ENCODE measurements at places on chromosomes 5 and 9. TPM values are rescaled to one million over a fixed set of nuclear protein-coding genes. Genes with fewer than 3 reads are reported as not detected.

GRCh38 chr5:96093890-96094381, 132.3 kb upstream of the ELL2 start:
- no peak for DNase-seq

DNA sequence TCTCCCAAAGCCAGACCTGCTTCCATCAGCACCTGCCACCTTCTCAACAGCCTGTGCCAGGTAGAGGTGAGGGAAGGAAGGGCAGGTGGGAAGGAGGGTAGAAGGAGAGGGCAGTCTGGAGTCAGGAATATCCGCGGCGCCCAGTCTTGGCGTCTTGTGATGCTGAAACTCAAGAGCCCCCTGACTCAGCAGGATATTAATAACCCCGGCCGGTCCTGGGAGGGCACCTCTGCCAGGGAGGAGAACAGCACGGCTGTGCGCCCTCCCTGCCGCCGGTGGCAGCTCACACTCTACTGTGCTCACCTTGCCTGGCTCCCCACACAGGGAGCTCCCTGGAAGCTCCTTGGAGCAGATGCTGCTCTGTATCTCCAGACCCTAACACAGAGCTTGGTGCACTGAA, 11.6 kb upstream of the NTNG2 start:
- no peak for DNase-seq

KIF20A gene
- 59.1 TPM for total RNA-seq

DNA sequence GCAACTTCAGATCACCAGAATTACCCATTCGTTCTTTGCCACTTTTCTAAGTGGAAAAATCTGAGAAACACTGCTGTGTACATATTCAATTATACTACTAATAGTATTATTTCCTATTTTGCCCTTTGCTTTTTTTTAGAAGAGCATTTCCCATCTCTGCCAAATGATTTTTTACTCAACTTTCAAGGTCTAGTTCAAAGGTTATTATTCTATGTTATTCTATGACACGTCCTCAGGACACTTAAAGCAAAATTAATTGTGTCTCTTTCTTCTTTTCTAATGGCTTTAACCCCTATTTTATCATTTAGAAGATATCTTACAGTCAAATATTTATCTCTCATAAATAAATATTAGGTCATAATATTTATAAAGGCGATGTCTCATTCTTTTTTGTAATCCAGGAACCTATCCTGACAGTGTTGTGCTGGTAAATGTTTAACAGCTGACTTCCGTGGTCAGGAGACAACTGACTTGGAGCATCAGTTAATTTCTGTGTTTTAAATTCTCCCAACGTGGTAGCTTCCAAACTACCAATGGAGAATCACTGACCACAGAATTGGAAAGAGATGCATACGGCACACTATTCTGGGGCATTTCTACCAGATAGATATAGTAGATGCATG, 375.2 kb downstream of the ARRDC3 start:
- DNase-seq, result no peak

TERT gene
- total RNA-seq, result 6.0 TPM

SMIM32 gene
- not detected for total RNA-seq

GRCh38 chr9:12056874-12057273, 636.3 kb upstream of the TYRP1 start:
- DNase-seq, result no peak

DEPDC1B gene
- total RNA-seq, result 23.6 TPM

- no peak for DNase-seq
Measured at GRCh38 chr5:98568336-98568735, 205.1 kb upstream of the RGMB start.

PRDM9 gene
- not detected for total RNA-seq

HMCN2 gene
- total RNA-seq, result not detected

DMRT2 gene
- not detected for total RNA-seq

DNA sequence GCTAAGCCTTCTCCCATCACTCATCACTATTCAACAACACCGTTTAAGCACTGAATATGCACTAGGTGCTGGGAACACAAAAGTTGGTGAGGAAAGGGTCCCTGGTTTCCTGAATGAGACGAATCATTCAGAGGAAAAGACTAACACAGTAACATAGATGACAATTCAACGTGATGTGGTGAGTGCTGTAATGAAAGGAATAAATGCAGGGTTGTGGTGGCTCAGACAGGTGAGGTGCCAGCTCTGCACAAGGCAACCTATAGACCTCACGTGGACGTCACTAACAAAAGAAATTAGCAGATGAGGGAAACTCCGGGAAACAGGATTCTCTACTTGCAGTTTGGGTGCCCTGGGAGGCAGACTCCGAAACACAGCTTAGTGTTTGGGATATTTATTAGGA, 40.0 kb upstream of the ERBIN start:
- no peak for DNase-seq

- no peak for DNase-seq
Measured at GRCh38 chr9:118568704-118569103, 800.5 kb downstream of the BRINP1 start.

- DNase-seq, result no peak
Measured at GRCh38 chr5:157481265-157481664, 21.3 kb downstream of the NIPAL4 start.

- DNase-seq, result no peak
Measured at GRCh38 chr5:149728303-149728702, 1.8 kb upstream of the PPARGC1B start.

MARCOL gene
- total RNA-seq, result not detected

PPIC gene
- total RNA-seq, result not detected

DNA sequence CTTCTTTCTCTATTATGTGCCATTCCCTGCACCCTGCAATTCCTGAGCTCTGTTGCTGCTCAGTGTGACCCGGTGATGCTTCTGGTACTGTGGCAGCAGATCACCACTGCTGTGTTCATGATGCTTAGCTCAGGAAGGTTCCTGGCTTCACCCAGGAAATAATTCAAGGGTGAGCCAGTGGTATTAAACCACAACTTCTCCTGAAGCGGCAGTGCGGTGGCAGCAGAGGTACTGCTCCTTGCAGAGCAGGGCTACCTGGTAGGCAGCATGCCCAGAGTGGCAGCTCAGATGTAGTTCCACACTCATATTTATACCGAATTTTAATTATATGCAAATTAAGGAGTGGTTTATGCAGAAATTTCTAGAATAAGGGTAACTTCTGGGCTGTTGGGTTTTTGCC, 213.8 kb upstream of the ZNF608 start:
- no peak for DNase-seq

DNA sequence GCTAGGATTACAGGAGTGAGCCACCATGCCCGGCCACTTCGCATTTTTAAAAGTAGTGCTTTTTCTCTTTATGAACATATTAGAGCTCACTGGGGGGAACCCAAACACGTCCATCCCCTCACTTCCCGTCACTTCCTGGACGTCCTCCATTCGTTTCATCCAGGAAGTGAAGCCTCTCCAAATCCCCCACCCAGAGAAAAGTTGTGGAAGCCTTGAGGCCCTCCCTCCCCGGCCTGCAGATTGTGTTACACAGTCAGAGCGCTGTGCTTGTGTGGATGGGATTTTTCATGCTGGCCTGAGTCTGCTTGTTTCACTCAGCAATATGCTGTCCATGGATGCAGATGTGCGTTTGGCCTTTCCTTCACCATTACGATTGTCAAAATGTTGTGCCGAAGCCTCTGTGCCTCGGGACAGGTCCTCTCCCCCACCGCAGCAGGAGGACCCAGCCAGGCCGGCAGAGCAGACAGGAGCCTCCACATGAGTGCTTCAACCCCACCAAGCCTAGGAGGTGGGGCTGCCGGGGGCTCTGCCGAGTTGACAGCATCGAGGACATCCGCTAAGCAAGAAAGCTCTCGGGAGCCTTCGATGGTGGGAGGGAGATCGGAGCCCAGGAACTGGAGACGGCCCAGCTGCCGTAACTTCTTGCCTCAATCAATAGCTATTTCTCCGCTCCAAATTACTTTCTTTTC, 121.6 kb upstream of the PPP1R26 start:
- DNase-seq, result no peak

THBS4 gene
- 0.76 TPM for total RNA-seq

- DNase-seq, result no peak
Measured at GRCh38 chr9:35839926-35840325, 10.9 kb downstream of the TMEM8B start.

DNA sequence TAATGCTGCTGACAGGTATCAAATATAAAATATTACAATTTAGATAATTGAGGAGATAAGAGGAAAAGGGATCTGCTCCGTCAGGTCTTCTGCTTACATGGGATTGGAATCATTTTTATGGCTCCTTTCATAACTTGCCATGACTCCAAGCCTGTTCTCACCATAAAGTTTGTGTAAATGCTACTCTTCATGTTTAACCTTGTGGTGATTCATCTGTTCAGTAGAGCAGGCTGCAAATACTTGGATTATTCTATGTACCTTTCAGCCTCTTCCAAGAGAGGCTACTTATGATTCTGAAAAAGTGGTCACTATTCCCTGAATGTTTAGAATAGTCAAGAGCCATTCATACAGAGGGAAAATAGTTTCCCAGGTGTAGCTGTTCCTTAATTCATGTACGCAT, 66.9 kb downstream of the SLC44A1 start:
- no peak for DNase-seq

DNA sequence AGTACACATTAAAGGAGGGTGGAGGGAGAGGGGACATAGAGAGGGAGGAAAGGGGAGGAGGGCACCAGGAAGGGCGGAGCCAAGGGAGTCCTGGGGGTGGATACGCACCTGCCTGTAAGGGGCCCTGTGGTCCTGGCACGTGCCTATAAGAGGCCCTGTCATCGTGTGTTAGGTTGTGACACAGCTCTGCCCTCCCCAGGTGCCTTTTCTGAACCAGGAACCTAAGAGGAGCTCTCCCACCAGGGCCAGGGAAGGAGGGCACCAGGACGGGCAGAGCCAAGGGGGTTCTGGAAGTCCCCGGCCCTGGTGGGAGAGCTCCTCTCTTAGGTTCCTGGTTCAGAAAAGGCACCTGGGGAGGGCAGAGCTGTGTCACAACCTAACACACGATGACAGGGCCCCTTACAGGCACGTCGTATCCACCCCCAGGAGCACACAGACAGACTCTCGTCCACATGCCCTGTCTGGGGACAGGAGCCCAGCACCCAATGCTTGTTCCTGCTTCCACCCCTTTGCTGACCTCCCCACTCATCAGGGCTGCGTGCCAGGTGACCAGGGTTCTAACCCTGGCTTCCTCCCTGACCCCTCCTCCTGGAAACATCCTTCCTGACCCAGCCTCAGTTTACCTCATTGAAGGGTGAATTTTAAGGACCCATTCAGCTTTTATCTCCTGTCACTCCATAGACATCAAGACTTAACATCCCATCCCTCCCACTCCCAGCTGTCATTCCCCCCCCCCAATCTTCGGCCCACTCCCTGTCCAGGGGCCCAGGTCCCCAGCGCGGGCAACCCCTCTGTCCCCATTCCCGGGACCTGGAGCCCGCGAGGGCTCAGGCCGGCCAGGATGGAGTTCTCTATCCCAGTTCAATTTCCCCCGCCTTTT, 12.9 kb upstream of the OLFM1 start:
- no peak for DNase-seq

GRCh38 chr9:6230037-6230780, 14.6 kb downstream of the IL33 start:
- DNase-seq, result no peak

TAL2 gene
- not detected for total RNA-seq

VLDLR gene
- 9.3 TPM for total RNA-seq

CARD9 gene
- 1.8 TPM for total RNA-seq

DNA sequence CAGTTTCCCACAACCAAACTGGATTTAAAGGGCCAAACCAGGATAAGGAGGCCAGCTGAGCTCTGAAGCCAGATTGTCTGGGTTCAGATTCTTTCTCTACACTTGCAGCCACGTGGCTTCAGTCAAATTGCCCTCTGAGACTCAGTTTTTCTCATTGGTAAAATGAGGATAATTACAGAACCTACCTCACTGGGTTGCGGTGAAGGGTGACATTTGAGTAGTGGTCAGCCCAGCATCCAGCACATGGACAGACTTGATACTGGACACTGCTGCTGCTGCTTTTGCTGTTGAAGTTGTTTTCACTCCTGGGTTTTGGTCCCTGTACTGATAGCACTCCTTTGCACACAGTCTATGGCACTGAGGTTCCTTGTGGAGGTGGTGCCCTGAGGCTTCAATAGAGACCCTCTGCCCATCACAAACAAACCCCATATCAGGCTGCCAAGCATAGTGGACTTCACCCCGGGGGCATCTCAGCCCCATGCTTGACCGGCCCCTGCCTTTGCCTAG, 25.7 kb upstream of the CDKN2AIPNL start:
- DNase-seq, result peak; percentile 6

SPAG8 gene
- 0.68 TPM for total RNA-seq

ZNF474 gene
- not detected for total RNA-seq

NDOR1 gene
- 37.6 TPM for total RNA-seq

DNA sequence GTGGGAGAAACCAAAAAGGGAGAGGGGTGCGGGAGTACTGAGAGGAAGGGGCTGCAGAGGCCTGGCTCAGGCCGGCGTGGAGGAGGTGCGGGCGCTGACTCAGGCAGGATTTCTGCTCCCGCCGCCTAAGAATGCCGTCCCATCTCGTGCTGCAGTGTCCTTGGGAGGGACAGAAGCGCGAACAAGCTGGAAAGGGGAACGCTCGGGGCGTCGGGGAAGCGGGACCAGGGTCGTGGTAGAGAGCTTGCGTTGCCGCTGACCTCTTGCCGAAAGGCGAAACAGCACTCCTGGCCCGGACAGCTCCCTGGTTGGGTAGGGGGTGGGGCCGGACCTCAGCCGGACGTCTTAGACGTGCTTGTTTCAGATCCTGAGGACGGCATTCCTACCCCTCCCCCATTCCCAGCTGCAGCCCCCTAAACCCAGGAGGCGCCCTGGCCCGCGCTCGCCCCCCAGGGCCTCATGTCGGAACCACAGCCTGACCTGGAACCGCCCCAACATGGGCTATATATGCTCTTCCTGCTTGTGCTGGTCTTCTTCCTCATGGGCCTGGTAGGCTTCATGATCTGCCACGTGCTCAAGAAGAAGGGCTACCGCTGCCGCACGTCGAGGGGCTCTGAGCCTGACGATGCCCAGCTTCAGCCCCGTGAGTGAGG, 1.1 kb downstream of the RELL2 start:
- DNase-seq, result peak; percentile 76

- no peak for DNase-seq
Measured at GRCh38 chr5:120146787-120147186, 317.3 kb upstream of the PRR16 start.

GRCh38 chr5:160537940-160538339, 116.3 kb downstream of the PTTG1 start:
- DNase-seq, result no peak

GRCh38 chr9:70883056-70883455, 238.4 kb downstream of the TRPM3 start:
- DNase-seq, result no peak

GRCh38 chr5:35816881-35817521, 39.7 kb upstream of the IL7R start:
- no peak for DNase-seq

DNA sequence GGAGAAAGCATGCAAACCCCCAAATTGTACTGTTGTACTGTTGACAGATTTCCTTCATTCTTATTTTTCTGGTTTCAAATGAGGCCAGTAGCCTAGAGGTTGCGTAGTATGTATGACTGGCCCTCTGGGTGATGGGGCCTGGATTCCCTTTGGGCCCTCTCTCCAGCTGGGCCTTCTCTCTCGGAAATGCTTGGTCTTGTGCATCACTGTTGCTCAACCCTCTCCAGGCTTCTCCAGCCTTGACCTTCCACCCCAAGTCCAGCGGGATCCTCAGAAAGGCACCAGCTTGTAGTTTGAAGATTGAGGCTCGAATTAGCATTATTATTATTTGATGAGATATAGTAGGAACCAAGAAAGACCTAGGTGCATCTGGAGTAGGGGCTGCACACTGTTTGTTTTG, 87.0 kb downstream of the ANGPTL2 start:
- no peak for DNase-seq

All from activated naive CD8-positive, alpha-beta T cell treated with anti-CD3 and anti-CD28 coated beads for 36 hours (primary cell).